ENCODE measurements at places on chromosomes 12 and 14.

DNA sequence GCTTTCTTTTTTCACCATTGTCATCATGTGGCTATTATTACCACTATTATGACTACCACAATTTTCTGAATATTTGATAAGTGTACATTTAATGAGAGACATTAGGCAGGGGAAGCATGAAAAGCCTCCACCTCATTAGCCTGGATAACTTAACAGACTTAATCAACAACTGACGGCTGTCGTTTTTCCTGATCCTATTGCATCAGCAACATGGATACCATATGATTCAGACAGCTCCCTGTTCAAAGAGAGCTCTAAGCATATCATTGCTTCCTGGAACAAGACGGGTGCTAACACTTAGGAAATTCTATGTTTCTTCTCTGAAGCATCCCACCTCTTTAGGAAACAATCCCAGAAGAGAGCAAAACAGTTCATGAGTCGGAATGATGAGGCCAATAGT lies 765.2 kb downstream of the NOVA1 start:
- DNase-seq: no peak

GRCh38 chr12:32217354-32218310 lies 111.0 kb downstream of the BICD1 start:
- DNase-seq: no peak

GRCh38 chr12:51687614-51688013 lies 96.6 kb downstream of the SCN8A start:
- DNase-seq: no peak

DNA sequence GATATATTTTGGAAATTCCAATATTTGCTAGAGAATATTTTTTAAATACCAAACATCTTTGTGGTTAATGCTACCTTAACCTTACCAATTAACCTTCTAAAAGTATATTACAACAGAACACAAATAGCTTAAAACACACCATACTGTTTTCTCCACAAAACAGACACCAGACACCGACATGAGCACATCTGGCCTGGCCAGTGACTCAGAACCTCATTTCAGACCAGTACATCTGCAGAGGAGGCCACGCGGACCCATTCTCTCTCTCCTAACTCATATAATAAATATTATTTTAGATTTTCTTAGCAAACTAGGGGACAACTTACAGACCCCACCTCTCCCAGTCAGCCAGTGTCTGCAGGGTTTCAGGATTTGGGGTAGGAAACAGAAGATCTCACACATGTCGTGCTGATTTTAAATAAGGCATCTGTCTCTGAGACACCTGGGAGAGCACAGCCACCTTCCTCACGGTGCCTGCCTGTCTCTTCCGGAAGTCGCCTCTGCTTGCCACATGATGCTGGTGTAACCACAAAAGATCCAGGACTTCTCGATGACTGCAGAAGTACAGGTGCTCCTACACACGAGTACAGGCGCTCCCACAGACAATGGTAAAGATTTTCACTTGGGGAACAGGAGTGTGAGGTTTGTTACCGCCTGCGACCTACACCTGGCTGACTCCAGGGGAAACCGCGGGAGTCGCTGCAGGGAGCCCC lies 9.7 kb upstream of the ANKLE2 start:
- no peak for DNase-seq

DNA sequence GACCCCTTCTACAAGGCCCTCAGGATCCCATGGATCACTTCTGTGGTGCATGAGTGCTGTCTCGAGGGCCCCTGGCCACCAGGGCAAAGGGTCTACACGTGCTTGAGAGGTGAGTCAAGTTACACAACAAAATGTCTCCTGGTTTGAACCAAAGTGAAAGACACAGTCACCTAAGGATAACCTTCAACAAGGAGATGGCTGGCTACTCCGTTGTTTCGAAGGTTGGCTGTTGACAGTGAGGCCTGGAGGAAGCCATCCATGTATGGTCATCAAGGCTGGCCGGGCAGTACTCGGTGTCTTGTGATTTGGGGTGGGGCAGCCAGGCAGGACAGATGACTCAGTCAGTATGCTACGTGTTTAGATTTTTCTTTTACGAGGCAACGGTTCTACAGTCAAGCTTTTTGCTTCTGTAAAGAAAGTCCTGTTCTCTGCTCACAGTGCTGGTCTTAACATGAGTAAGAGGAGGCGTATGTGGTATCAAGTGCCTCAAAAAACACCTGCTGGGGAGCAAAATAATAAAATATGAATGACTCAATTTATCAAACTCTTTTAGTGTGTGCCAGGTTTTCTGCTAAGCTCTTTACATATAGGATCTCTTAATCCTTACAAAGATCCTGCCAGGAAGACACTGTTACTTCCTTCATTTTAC lies 18.0 kb upstream of the NT5DC3 start:
- DNase-seq: no peak

GRCh38 chr14:104554088-104554607 lies 25.4 kb upstream of the C14orf180 start:
- no peak for DNase-seq

DNA sequence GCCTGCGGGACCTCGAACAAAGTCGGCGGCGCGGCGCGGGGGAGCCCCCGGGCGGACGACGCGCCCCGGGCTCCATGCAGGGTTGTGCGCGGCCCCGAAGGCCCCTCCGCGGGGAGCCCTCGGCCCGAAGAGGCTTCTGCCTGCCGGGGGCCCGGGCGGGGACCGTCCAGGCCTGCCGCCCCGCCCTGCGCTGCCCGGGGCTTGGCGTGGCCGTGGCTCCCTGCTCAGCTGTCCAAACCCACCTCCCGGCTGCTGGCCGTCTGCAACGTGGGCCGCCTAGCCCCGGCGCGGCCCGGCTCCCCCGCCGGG lies 670 bp downstream of the DYRK2 start:
- DNase-seq: no peak
